ENCODE measurements at places on chromosomes 11 and 22. TPM values are rescaled to one million over a fixed set of nuclear protein-coding genes. Genes with fewer than 3 reads are reported as not detected.

DNA sequence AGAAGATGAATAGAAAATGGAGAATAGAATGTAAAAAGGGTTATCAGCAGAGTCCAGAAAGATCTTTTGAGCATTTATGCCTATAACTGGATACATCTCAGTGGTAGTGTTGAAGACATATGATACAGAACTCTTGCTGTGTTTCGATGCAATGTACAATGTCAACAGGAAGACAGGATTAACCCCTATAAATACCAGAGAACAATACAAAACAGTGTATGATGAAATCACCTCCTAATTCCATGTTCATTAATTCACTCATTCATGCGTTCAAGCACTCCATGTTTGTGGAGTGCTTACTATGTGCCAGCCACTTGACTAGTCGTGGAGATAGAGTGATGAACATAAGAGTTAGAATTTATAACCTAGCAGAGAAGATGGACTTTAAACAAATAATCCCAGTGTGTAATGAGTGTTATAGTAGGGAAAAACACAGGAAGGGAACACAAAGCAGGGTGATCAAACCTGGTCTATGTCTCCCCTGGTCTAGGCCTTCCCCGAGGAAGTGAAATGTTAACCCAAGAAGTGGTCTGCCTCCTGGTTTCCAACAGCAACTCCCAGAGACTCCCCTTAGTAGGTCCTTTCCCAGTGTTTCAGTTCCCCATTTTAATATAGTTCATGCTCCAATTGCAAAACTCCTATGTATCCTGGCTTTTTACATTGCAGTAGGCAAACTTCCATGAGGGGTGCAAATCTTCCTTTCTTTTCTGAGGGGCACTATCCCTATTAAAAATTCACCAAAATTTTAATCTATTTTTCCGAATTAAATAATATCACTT, 9.1 kb upstream of the SESN3 start:
- no peak for DNase-seq

GRCh38 chr11:474914-475506, 24.9 kb downstream of the PTDSS2 start:
- no peak for DNase-seq

- no peak for DNase-seq
Observed at GRCh38 chr22:19809741-19810140, 44.9 kb downstream of the GNB1L start.

- DNase-seq = no peak
Observed at GRCh38 chr11:127993788-127994187, 593.6 kb downstream of the ETS1 start.

GRCh38 chr11:77195071-77195755, 67.2 kb downstream of the MYO7A start:
- no peak for DNase-seq

DNA sequence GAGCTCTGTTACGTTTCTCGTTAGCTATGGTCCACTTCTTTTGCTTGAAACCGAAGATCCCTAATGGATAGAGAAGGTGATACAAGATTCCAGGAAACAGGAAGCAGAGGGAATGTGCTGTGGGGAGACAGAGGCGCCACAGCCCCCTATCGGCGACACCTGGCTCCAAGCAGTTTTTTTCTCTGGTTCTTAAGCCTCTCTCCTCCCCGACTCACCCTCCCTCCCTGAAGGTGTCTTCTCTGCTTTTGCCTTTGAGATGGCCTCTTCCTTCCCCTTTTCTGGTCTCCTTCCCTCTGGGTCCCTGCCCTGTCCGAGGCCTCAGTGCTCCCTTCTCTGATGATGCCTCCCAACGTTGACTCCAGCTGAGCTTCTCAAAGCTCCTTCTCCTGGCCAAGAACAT, 14.2 kb upstream of the APOBEC3A start:
- no peak for DNase-seq

- no peak for DNase-seq
Observed at GRCh38 chr11:66195867-66196266, 72.6 kb upstream of the RAB1B start.

The AAMDC gene
- total RNA-seq = 51.1 TPM

The RTN4RL2 gene
- 0.07 TPM for total RNA-seq

The FXYD2 gene
- 0.13 TPM for total RNA-seq

The ARHGAP8 gene
- total RNA-seq = 0.07 TPM

The OR51E2 gene
- total RNA-seq = not detected

Data from pulmonary artery endothelial cell (primary cell).